ENCODE measurements at places on chromosomes 3 and 15.
A peak's percentile ranks its signal among the peaks of the same experiment; 100 is the strongest.

- no peak for DNase-seq
These were observed 27.5 kb upstream of the CFAP161 start for GRCh38 chr15:81106560-81106959.

GRCh38 chr15:57554063-57554811 is 37.5 kb upstream of the MYZAP start:
- DNase-seq = no peak

GRCh38 chr3:100766069-100766468 is 56.8 kb downstream of the TFG start:
- DNase-seq = no peak

DNA sequence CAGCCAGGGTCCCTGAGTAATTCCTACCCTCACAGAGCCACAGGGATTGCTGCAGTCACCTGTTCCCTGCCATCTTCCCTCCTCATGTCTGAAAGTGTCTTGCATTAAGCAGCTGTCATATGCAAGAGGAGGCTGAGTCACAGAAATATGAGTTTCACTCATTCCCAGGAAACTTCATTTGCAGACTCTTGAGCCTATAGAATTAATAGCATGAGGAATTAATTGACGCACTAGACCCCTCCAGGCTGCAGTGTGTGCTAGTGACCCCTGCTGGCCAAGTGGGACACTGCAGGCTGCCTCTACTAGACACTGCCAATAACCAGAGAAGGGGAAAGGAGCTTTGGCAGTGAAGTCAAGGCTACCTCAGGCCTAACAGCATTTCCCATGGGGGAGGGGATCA is 50.6 kb upstream of the SLC6A1 start:
- DNase-seq = peak; percentile 17

- DNase-seq = no peak
These were observed 7.5 kb downstream of the ADPRH start for GRCh38 chr3:119586733-119587172.

DNA sequence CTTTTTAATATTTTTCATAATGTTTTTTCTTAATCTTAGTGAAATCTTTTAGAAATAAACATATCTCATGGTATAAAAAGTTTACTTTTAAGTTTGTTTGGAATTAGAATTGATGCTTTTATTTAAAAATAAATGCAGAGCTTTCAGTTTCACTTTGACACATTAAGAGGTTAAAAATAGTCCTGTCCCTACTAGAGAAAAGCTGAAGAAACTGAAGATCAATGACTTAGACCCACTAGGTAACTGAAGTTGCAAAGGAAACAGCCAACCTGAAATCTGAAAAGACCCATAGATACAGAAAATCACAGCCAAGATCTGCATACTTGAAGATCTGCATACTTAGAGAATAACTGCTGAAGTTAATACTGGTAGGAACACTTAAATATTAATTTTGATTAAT is 237.6 kb downstream of the RAP2B start:
- DNase-seq = no peak

DNA sequence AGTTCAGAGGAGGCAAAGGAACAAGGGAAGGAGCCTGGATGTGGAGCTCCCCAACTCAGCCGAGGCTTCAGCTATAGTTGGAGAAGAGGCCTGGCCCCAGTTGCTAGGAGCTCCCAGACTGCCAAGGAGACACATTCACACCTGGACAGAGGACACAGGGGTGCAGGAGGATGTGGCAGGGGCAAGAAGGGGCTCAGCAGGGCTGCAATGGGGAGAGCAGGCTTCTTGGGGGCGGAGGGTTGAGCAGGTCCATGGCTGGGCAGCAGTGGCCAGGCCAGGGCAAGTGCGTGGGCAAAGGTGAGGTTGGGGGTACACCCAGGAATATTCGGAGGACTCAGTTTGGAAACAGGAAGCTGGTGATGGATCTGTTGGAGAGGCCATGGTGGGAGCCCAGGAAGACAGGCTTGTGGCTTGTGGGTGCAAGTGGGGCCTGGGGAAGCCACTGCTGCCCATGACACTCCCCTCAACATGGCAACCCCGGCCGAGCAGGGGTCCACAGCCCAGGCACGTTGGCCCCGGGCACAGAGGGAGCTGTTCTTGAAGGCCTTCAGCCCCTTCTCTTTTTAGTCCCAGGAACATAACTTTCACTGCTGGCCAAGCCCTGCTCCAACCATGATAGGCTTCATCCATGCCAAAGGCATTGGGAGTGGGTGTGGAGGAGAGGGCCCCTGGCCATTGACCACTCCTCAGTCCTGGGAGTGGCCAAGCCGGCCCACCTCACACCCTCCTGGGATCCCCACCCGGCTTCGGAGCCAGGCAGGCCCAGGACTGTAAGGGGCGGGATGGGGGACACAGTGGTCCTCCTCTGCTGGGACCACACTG is 33.3 kb downstream of the TSPAN3 start:
- no peak for DNase-seq

GRCh38 chr15:73792415-73792814 is 39.3 kb upstream of the INSYN1 start:
- DNase-seq = no peak

DNA sequence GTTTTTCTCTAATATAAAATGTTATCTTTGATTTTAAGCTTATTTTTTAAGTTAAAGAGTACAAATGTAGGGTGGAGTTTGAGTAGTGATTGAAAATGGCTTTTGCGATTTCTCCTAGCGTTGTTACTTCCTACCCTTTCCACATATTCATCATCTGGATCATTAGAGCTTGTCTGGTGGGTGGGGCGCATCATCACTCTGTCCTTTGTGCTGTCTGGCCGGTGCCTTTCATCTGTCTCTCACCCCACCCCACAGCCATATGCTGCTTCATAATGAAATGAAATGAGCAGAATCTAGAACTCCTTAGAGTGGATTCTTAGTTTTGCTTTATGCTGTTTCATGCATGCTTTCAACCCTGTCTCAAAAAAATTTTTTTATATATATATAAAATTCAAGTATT is 44.3 kb downstream of the ATP1B3 start:
- DNase-seq = no peak

GRCh38 chr15:77013776-77014131 is 18.8 kb downstream of the PSTPIP1 start:
- DNase-seq = peak; percentile 70

DNA sequence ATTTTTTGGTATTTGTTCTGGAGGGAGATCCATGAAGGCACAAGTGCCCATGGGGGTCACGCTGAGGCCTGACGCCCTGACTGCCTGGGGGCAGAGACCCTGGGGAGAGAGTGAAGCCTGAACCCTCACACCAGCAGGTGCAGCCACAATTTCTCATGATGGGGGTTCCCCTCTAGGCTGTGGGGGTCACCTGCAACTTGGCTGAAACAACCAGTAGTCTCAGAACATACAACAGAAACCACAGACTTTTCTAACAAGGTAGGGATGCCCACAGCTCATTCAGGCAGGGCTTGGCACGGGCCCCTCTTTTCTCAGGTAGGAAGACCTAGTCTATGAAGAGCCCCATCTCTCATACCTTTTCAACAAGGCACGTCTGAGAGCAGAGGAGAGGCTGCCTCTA is 245.1 kb downstream of the ADAMTS17 start:
- no peak for DNase-seq

DNA sequence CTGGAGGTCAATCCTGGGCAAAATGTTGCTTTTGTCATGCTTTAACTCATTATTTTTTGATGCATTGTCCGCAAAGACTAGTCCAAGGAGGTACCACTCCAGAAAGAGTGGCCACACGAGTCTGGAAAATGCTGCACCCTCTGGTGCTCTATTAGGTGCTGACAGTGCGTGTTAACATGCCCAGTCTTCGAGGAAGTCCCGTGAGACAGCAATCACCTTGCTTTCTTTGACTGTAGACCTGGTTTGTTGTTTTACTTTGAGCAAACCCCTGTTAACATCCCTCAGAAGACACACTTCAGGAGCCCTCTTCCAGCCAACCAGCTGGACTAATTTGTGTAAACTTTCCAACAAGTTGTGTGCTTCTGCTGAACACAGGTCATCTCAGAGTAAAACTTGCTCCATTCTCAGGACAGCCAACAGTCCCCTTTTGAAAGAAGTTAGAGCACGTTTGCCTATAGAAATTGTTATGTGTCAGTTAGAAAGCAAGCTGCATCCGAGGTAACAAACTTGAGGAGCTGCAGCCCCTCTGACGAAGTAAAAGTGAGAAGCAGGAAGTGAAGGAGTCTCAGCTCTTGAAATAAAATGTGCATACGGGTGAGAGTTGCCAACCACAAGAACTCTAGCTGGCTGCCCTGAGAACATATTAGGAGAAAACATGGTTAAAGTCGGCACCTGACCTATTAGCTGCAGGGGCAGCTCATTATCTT is 205.0 kb downstream of the LPP start:
- no peak for DNase-seq

DNA sequence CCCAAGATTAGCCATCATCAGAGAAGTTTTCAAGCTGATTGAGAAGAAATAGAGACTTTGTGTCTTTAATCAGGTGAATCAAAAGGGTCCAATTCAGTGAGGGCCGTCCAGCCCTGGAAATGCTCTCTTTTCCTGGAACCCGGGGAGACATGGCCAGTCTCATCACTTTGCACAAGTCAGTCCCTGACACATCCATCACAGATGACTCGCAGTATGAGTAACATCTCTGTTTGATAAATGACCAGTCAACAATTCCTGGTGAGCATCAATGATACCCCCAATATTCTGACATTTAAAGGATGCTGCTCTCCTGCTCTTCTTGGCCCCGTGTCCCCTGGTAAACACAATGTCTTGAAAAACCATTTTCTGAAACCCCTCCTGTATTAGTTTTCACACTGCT is 26.7 kb downstream of the C3orf20 start:
- no peak for DNase-seq

GRCh38 chr3:59605318-59605717 is 555.5 kb upstream of the CFAP20DC start:
- DNase-seq = no peak

DNA sequence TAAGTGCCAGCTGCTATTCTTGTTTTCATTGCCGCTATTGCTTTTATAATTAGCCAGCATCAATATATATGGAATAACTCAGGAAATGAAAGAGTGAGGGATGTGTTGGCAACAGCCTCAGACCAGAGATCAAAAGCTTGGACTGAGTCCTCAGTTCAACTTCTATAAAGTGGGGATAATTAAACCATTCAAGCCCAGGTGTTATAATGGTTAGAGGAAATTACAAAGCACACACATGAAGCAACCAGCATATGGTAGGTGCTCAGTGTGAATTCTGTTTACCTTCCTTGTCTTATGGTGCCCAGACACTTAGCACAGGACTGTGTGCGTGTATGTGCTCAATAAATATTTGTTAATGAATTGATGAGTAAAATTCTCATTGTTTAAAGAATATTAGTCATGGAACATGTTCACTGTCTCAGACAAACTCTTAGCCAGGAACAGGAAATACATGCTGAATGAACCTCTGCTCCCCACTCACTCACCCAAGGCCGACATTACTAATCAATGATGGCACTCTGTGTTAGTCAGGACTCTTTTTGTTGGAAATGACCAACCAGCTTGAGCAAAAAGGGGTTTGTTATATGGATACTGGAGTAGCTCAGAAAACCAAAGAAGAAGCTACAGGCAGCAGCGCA is 16.7 kb upstream of the CCDC174 start:
- DNase-seq = no peak

DNA sequence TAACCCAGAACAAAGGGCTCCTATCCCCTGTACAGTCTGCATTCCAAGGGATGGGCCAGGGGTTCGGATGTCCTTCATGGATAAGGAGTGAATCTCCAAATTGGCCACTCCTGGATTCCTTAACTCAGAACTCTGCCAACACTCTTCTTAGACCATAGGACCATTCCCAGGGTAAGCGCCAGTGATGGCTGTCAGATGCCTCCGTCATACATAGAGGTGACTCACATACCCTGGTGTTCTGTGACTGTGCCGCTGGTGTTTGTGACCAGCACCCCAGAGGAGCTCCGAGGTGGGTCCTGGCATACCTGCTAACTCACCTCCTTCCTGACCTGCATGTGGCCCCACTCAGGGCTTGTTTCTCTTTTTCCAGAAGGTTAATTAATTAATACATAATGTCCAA is 134.7 kb downstream of the KLF13 start:
- no peak for DNase-seq

- no peak for DNase-seq
These were observed 884.8 kb downstream of the FHIT start for GRCh38 chr3:60366486-60366885.

GRCh38 chr3:172708921-172709773 is 1.7 kb downstream of the NCEH1 start:
- no peak for DNase-seq

DNA sequence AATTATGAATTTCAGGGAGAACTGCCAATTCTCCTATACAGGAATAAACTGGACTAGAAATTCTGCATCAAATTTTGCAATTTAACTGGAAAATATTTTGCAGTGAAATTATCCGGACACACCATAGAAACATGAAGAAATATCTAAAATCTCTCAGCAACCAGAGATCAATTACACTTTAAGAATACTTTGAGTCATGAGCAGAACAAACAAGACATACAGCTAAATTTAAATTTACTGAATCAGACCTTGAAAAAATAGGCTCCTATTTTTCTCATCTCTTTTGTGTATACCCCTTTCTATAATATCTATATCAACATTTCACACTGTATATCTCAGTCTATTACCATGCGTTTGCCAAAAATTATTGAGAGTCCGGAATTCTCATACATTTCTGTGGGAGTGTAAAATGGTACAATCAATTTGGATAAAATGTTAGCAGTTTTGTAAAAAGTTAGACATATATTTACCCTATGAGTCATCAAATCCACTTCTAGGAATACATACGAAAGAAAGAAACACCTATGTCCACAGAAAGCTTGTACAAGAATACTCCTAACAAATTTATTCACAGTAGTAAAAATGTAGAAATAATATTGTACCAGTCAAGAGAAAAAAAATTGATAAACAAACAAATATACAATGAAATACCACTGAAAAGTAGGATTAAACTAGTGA is 593.1 kb upstream of the NECTIN3 start:
- DNase-seq = no peak

Measured in activated CD4-positive, alpha-beta T cell treated with anti-CD3 and anti-CD28 coated beads for 24 hours (primary cell).